ENCODE measurements at places on chromosomes 4 and X.

- DNase-seq, result no peak
These were observed 38.0 kb upstream of the ADGRL3 start for GRCh38 chr4:61162116-61162515.

DNA sequence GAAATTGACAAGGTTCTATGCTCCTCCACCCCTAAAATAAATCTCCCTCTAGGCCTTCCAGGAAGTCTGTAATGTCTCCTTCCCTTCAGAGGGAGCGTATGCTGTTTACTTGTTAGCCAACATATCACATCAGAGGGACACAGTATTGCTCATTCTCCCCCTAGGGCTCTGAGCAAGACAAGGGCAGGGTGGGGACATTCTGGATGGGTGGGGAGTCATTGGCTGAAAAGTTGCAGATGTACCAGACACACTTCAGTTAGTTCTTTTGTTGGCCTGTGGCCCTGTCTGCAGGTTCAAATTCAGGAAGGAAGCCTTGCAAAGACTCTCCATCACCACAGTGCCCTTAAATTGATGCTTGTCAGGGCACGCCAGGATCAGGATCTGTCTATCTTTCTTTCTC, 106.3 kb upstream of the TEX13D start:
- DNase-seq, result no peak

DNA sequence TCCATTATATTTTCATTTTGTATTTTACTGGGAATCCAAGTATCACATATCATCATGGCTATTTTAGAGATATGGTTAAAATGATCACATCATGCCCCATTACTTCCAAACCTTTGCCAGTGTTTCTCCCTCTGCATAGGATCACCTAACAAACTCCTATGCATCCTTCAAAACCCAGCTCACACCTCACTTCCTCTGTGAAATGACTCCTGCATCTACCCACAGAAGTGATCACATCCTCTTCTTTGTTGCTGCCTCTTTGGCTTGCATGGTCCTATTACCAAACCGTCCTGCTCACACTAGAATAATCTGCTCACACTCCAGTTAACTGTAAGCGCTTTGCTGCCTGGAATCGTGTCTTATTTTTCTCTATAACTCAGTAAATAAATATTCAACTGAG, 74.7 kb upstream of the C4orf50 start:
- DNase-seq, result no peak

GRCh38 chr4:190020790-190021717, 6.0 kb downstream of the FRG2 start:
- peak; percentile 82 for DNase-seq

- DNase-seq, result peak; percentile 60
These were observed 812 bp upstream of the KDM6A start for GRCh38 chrX:44871931-44872820.

DNA sequence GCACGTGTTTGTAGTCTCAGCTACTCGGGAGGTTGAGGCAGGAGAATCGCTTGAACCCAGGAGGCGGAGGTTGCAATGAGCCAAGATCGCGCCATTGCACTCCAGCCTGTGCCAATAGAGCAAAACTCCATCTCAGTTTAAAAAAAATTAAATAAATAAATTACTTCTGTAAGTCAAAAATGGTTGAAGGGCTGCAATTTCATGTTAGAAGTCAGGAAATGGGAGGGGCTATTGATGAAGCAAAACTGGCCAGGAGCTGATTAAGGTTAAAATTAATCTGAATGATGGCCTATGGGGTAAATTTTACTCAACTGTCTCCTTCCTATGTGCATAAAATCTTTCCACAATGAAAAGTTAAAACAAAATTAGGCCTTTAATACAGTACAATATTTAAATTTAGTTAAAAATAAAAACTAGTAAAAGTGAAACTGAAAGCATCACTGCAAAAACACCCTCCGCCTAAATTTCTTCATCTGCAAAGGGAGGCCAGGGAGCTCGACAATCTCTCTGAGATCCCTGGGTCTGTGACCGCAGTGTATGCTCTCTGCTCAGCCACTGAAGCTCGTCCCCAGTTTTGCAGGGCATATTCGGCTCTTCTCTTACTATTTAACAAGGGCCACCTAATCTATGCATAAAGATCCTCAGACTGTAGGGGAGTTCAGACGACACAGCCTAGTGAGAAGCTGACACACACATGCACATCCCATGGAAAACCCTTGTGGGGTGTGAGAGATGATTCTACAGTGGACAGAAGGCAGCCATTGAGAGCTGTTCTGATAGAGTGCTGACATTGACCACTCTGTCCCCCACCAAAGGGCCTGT, 57.2 kb downstream of the IRF2 start:
- no peak for DNase-seq

GRCh38 chr4:30726090-30726675, 6.0 kb downstream of the PCDH7 start:
- DNase-seq, result no peak

DNA sequence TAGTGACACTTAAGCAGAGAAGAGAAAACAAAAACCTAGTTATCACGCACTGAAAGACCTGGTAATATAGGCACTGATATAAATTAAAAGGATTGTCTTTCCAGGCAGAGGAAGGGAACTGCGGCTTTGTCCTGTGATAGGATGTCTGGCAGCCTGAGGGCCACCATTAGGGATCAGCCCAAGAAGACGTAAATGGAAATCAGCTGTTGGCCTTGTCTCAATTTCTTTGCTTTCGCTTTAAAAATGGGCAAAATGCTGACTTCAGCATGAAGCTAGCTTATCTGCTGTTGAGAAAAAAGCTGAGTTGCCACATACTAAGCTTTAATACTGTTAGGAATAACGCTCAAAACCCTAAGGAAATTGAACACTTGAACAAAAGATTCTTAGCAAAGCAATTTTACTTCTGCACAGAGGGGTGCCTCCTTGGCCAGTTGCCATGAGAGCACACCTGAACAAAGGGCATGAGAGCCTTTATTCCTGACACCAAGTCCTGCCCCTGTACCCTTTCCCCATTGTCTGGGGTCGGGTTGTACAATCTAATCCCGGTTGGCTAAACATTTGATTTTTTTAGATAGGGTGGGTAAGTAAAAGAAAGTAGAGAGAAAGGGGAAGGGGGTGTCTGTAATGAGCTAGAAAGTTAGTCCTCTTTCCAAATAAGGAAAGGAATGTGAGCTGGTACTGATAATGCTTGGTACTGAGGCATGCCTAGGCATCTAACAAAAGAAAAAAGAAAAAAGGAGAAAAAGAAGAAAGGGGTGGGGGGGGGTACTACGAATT, 85.1 kb upstream of the UCP1 start:
- DNase-seq, result no peak

DNA sequence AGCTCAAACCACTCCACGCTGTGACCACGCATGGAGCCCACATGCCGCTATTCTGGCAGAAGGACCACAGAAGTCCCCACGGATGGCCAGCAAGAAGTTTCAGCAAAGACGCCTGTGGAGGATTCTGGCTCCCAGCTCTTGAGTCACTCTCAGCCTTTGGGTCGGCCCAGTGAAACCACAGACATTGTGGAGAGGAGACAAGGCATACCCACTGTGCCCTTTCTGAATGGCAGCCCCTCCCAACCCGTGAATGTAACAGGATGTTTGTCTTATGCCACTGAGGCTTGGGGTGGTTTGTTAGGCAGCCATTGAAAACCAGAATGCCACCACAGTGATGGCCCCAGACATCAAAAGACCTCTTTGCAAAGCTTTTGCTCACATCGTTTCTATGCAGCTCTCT, 42.7 kb downstream of the ABLIM2 start:
- no peak for DNase-seq

GRCh38 chr4:180152831-180153230, 2090.4 kb upstream of the TENM3 start:
- no peak for DNase-seq

GRCh38 chr4:184731056-184731455, 2.8 kb downstream of the CENPU start:
- no peak for DNase-seq

GRCh38 chrX:105565856-105566255, 256.5 kb upstream of the NRK start:
- no peak for DNase-seq

- peak; percentile 33 for DNase-seq
These were observed 443.3 kb downstream of the GBA3 start for GRCh38 chr4:23135792-23136645.

DNA sequence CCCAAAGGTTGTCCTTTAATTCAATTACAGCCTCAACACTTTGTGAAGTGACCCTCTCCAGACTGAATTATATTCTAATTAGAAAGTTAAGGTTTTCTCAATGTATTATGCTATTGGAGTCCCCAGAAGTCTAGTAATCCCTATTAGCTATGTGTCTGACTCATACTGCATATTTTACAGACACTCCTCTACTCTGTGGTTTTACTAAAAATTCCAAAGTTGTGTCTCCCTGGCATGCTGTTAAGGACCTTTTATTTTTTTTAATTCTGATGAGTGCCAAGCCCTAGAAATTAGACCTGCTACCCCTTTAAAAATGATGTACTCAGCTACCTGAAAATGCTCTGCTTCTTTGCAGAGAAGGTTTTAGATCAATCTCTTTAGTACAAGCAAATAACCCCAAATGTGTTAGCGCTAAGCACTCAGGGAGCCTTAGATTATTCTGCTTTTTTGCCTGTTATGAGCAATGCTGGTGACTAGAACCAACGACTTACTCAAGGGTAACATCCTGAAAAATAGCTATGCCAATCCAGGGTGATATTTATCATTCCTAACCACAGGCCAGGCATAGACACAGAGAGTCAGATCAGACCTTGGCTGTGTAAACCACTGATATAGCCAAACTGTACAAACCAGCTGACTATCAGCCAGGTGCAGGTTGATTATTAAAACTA, 26.1 kb upstream of the CXCL13 start:
- no peak for DNase-seq

DNA sequence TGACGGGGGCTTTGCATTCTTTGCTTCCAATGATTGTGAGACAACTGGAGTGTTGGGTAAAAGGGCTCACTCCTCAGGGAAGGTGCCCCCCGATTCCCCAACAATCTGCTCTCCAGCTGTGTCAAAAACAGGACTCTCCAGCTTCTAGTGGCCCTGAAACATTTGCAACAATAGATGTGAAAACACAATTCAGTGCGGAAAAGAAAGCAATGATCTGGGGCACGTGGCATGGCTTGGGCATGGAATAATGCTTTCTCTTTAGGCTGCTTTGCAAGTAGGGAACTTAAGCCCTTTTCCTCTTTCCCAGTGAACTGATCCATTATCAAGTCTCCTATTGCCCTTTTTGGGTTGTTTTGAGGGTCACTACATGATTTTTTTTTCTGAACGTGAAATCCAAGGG, 239.9 kb downstream of the C4orf33 start:
- no peak for DNase-seq

DNA sequence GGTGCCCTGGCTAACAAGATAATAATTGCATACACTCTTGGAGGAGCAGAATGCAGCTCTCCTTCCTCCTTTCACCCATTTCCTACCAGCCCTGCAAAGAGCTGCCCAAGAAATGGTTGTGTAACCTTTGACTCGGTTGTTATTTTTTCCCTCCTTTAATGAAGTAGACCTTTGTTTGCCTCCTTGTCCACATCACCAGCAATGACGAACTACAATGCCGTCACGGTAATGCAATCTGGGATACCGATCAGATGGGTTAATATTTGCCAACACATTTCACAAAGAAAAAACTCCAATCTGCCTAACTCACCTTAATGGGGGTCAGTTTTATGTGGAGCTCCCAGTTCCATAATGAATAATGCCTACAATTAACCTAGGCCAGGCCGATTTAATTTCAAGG, 32.0 kb downstream of the GPRIN3 start:
- no peak for DNase-seq

DNA sequence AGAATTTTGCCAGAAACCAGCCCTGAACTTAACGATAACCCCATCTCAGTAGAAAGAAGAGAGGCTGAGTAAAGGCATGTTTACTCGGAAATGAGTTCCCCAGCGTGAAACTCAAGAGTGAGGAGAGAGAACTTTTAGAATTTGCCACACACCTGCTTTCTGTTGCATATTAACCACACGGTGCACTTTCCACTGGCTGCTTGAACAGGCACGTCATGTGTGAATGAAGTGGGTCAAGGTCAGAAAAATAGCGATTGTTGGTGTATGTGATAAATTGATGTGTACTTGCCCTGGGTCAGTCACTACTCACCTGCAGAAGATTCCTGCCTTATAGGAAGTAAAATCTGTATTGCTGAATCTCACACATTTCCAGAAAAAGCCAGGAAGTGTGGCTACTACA, 395.7 kb downstream of the TRIML1 start:
- no peak for DNase-seq
